ENCODE measurements at places on chromosomes 1 and 21.

DNA sequence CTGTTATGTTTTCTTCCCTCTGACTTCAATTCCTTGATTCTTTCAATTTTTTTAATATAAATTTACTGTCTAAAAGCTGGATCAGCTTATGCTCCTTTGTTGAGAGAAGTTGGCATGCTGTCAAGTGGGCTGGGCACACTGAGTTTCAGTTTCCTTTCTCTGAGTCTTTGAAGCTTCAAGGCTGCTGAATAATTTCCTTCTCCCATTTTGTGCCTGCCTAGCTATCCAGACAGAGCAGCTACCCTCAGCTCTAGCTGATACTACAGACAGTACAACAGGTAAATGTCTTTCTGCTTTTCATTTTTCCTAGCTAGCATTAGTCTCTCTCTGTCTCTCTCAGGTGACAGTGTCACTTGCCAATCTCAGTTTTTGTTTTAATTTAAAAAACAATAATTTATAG lies at the start of gene IFI44:
IFI44 (plus strand) TSS at position 204 of the 400 bp plus-strand sequence. CDS start 365 bp downstream, outside the sequence.
- DNase-seq: peak; percentile 60

DNA sequence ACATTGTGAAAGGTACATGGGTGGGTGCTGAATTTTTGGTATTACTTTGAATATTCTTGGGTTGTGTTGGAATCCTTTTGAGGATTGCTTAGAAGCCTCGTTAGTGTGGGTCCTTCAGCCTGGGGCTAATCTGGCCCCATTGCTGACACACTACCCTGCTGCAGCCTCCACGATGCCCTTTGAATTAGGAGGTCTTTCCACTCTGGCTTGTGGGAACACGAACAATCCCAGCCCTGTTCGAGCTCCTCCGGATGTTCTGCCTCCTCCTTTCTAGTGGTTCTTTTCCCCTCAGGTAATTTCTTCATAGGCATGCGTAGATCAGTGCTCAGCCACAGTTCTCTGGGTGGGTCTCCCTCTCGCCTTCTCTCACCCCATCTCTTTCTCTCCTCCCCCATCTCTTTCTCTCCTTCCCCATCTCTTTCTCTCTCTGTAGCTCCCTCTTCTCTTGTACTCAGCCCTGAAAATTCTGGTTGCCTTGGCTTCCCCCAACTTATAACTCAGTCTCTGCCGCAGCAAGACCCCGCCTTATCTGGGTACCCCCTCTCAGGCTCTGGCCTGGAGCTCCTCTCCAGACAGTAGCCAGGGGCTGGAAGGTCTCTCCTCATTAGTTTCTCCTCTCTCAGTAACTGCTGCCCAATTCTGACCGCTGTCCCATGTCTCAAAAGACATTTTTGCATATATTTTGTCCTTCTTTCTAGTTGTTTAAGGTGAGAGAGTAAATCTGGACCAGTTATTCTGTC lies 46.0 kb upstream of the SLC19A1 start:
- DNase-seq: no peak

GRCh38 chr1:223298701-223299100 lies 65.3 kb downstream of the SUSD4 start:
- no peak for DNase-seq

DNA sequence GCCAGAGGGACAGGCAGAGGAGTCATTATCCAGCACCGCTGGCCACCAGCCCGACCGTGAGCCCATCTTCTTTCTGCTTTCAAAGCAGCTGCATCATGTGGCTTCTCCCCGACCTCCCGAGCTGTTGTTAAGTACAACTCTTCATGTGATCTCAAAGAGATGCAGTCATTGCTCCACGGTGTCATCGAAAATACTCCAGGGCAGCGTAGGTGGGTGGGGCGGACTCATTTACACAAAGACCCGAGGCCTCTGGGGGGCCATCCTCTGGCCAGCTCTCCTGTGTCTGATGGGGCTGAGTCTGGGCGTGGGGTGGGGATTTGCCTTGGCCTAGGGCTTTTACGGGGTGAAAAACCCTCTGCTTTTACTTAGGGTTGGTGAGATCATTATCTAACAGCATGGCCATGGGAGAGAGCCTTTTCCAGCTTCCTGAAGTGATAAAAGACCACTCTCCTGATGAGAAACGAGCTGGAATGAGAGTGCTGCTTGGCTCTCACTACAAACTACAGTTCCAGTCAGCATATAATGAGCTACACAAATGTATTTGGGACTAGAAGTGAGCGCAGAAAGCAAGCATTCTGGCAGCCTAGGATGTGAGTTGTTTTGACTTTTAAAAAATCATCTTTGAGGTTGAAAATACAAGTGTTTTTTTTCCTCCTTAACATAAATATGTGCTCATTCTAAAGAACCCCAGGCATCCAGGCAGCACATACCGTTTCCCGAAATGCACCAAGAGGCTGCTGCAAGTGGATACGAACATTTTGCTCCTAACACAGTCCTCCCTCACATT lies 165.0 kb downstream of the RHOU start:
- DNase-seq: no peak

DNA sequence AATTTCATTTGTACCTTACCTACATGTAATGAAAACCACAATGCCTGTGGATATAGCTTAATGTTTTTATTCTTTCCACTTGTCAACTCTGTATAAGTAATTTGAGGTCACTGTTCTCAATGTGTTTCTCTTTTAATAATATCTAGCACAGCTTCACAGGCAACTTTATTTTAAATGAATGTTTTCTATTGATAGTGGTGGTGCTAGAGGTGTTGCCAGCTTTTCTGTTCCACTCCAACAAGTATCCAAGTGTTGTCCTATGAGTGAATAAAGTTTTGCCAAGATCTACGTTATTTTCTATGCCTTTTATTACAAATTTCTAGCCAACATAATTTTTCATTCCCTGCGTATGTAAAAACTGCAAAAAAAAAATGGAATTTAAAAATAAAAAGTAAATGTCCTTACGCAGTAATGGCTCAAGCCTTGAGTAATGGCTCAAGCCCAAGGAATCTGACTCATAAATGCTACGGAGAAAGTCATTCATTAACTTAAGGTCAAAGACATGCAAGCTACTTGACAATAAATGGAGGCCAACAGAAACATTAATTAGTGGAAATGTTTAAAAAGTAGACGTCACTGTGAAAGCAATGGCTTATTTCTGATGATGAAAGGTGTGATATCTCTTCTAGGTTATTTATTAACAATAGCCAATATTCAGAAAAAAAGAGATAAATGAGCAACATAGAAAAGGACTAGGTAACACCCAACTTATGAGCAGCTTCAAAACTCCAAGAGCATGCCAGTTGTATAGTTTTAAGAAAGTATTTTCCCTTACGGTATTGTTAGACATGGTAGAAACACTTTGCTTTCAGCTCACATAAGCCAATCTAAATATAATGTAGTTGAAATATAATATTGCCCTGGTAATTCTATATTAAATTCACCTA lies 71.4 kb downstream of the SLC44A5 start:
- no peak for DNase-seq

DNA sequence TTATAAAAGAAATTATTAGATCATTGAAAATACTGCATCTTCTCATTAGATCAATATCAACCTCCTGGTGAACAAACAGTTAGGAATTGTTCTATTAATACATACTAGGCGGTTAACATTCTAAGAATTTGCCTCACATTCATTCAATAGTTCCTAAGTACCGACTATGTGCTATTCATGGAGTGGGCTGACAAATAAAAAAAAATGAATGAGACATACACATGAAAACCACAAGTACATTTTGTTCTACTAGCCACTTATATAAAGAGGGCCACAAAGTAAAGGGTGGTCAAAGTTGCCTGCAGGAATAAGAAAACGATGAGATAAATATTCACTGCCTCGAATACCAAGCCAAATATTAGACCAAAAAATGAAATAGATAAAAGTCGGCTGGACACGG lies 294.4 kb downstream of the SDCCAG8 start:
- no peak for DNase-seq

DNA sequence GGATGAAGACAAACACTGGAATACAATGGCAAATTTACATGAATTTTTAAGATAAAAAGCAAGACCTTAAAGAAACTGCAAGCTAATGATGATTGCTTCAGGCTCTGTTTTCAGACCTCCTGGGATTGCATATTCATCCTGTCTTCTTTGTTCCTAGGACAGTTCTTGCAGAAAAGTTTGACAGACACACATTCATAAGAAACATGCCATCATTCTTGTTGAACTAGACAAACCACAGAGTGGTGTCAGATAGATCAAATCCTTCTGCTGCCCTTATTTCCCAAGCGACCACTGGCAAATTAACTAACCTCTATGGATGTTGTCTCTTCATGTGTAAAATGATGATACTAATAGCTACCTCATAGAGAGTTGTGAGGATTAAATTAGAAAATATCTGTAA lies 181.3 kb downstream of the KCTD3 start:
- DNase-seq: no peak

DNA sequence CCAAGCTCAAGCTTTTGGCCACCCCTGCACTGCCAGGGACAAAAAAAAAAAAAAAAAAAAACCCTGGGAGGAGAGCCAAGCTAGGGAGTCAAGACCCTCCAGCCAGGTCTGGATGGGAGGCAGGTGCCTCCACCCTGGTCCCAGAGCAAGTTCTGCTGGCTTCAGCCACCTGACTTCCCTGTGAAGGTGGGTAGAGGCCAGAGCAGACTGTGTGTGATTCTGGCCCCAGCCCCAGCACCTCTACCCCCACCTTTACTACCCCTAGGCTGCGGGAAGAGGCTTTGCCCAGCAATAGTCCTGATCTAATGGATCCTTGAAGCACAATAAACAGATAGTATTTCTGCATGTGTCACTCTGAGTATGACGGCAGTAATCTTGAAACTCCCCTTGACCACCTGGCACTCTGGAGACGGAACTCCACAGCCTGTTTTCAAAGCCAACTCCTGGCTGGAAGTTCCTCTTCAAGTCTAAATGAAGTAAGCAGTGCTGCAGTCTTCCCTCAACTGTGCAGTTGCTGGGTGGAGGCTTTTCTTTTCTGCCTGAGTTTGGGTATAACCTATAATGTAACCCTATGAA lies 9.8 kb downstream of the PDZK1IP1 start:
- DNase-seq: no peak

GRCh38 chr1:90144820-90145219 lies 149.9 kb downstream of the ZNF326 start:
- no peak for DNase-seq

DNA sequence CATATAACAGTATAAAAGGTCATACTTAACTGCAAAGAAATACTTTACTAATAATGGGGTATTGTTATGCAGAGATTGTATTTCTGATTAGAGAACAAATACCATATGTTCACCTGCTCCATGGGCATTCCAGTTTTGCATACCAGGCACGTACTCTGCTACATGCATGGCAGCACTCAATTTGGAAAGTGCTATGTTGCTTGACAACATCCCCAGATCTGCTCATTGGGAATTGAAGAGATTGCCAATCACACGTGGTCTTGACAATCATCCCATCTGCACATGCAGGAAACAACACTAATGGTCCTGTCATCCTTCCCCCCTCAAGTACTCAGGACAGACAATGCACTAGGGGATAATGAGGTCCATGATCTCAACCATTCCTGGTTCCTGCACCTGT lies 63.4 kb upstream of the PDE4B start:
- DNase-seq: no peak

- no peak for DNase-seq
These were observed 365.6 kb upstream of the ST6GALNAC5 start for GRCh38 chr1:76501586-76502219.

DNA sequence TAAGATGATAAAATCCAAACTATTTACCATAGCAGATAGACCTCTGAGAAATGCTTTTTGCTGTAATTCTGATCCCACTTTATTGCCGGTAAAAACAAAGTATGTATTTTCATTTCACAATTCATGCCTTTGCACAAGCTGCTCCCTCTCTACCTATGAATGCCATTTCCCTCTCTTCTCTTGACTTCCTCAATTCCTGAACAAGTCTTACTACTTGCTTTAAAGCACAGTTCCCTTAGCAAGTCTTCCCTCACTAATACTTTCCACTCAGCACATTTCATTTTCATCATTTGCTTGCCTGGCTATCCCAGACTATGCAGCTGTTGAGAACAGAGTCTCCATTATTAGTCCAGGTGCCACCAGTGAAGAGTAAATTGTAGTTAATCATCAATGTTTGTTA lies 13.8 kb downstream of the GPATCH2 start:
- DNase-seq: no peak

GRCh38 chr1:220432408-220432807 lies 95.5 kb upstream of the MARK1 start:
- DNase-seq: no peak

DNA sequence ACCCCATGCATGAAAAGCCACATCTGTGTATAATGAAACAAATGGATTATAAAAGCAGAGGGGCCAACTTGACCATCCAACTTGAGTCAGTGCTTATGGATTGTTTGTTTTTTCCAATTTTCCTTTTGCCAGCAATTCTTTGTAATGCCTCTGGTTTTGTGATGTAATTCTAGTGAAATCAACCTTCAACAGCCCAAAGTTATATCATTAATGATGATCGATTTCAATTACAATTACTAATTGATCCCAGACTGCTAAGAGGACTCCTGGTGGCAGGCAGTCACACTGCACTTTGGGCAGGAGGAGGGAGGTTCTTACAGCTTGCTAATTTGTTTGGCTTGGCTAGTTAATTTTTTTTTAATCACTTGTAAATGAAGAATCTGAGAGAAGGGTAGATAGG lies 552.3 kb downstream of the NUF2 start:
- DNase-seq: no peak

GRCh38 chr1:213600879-213601278 lies 386.9 kb upstream of the PROX1 start:
- DNase-seq: no peak

GRCh38 chr1:20711285-20712214 lies 6.3 kb downstream of the KIF17 start:
- no peak for DNase-seq

GRCh38 chr1:53553734-53554509 lies 94.7 kb downstream of the DMRTB1 start:
- no peak for DNase-seq

GRCh38 chr1:97929874-97930851 lies 9.3 kb upstream of the DPYD start:
- DNase-seq: no peak

DNA sequence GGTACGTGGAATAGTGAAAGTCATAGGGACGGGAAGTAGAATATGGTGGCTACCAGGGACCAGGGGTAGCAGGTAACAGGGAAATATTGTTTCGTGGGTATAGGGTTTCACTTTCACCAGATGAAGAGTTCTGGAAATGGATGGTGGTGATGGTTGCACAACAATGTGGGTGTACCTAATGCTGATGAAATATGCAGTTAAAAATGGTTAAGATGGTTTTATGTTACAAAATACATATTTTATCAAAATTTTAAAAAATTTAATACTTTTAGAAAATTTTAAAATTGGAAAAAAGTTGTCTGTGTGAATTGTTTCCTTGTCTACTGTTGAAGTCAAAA lies 55.5 kb upstream of the TLR5 start:
- no peak for DNase-seq

- no peak for DNase-seq
These were observed 9.6 kb downstream of the DISC1 start for GRCh38 chr1:231636157-231636556.
